ENCODE measurements at places on chromosomes 3 and 15.

DNA sequence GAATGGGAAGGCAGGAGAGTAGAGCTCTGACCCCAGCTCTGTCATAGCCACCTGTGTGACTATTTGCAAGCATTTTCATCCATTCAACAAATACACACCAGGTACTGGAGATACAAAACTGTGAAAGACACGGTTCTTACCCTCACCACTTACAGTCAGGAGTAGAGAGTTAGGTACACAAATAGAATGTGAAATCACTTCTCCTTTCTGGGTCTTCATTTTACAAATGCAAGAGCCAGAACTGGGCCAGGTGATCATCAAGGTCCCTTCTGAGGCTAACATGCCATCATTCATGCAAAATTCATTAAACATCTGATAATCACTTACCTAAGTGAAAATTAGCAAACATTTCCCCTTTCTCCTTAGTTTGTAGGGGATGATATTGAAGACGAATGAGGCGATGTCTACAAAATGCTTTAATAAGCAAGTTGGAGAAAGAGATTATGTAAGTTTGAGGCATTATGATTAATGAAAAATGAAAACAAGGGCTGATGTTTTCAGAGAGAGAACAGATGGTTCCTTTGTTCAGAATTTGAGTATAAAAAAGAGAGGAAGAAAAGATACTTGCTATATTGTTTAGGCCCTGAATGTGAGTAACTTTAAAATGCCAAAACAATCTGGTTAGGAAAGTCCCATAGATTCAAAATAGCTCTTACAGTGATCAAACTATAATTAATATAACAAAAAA is 88.6 kb downstream of the LPP start:
- no peak for DNase-seq

DNA sequence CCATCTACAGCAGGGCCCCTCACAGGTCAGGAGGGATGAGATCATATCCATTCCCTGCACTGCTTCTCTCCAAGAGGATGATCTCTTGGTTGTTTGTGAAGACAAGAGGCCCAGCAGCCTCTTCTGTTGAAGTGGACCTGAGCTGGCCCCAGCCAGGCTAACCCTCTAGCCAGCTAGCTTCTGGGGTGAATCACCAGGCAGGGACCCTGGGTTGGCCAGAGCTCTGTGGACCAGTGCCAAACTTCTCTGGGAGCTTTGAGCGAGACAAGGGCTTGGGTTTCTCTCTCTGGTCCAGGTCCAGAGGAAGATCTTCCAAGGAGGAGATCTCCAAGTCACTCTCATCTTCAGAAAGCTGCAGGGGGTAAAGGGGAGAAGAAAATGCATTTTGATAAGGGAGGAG is 52.7 kb downstream of the CLDN18 start:
- no peak for DNase-seq

DNA sequence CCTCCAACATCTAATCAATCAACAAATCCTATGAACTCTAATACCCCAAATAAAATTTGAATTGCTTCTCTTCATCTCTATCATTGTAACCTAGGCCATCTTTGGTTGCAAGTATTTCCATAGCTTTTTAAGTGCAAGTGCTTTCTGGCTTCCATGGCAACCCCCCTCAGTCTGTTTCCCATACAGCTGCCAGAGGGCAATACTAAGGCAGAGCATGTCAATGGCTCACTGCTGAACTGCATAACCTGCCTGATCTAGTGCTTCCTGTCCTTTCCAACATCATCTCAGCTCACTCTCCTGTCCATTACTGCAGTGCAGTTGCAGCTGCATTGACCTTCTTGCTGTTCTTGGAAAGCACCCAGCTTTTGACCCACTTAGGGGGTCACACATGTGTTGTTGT is 198.4 kb downstream of the WNT5A start:
- no peak for DNase-seq

- no peak for DNase-seq
Measured at GRCh38 chr3:60313951-60314461, 937.2 kb downstream of the FHIT start.

All from dorsolateral prefrontal cortex (tissue), 122 donors.